SK-MEL-5 (cell line): ENCODE measurements at places on chromosomes 4 and X.

- DNase-seq = no peak
Measured at GRCh38 chrX:17769701-17770269, 32.5 kb downstream of the SCML1 start.

GRCh38 chr4:10667701-10668326, 16.8 kb downstream of the CLNK start:
- no peak for DNase-seq

DNA sequence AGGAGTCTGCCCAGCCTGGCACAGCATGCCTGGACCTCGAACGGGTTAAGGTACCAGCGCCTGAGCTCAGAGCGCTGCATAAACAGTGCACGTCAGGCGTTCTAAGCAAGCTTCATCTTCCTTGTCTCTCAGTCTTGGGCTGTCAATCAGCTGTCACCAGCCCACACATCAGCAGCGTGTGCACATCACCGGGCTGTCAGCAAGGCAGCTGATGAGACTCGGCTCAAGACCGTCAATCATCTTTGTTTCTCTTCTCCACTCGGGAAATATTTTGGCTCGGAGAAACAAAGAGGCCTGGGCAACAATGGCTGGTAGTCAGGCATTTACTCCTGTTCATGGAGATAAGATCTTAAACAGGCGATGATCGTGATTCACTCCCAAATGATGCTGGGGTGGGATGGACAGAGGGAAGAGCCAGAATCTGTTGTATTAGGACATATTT, 141.3 kb downstream of the LDB2 start:
- no peak for DNase-seq

- DNase-seq = peak; percentile 76
Measured at GRCh38 chr4:7987148-7987989, 47.7 kb upstream of the AFAP1 start.

- DNase-seq = no peak
Measured at GRCh38 chr4:121739575-121739974, 25.4 kb downstream of the SMIM43 start.

GRCh38 chr4:88320780-88321373, 36.5 kb upstream of the PPM1K start:
- no peak for DNase-seq

- DNase-seq = no peak
Measured at GRCh38 chr4:16691450-16691849, 207.0 kb downstream of the LDB2 start.
